ENCODE measurements at places on chromosomes 2 and 18.
A peak's percentile ranks its signal among the peaks of the same experiment; 100 is the strongest.

GRCh38 chr2:54949431-54949830 lies 100.8 kb downstream of the RTN4 start:
- DNase-seq: no peak

GRCh38 chr2:100944617-100945432 lies 57.3 kb upstream of the RPL31 start:
- DNase-seq: no peak

- DNase-seq: no peak
Measured at GRCh38 chr2:131132729-131133128, 27.6 kb downstream of the PLEKHB2 start.

GRCh38 chr2:236802862-236803261 lies 233.2 kb downstream of the ACKR3 start:
- no peak for DNase-seq

DNA sequence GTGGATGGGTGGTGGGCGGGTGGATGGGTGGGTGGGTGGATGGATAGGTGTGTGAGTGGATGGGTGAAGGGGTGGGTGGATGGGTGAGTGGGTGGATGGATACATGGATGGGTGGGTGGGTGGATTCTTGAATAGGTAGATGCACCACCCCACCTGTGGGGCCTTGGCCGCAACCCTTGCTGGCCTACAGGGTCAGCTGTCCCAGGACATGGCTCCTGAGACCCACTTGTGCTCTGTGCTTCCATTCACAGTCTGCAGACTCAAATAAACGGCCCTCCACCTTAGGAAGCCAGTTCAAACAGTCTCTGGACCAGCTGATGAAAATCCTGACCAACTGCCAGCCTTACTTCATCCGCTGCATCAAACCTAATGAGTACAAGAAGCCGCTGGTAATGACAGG lies 54.4 kb downstream of the MYO7B start:
- DNase-seq: no peak

DNA sequence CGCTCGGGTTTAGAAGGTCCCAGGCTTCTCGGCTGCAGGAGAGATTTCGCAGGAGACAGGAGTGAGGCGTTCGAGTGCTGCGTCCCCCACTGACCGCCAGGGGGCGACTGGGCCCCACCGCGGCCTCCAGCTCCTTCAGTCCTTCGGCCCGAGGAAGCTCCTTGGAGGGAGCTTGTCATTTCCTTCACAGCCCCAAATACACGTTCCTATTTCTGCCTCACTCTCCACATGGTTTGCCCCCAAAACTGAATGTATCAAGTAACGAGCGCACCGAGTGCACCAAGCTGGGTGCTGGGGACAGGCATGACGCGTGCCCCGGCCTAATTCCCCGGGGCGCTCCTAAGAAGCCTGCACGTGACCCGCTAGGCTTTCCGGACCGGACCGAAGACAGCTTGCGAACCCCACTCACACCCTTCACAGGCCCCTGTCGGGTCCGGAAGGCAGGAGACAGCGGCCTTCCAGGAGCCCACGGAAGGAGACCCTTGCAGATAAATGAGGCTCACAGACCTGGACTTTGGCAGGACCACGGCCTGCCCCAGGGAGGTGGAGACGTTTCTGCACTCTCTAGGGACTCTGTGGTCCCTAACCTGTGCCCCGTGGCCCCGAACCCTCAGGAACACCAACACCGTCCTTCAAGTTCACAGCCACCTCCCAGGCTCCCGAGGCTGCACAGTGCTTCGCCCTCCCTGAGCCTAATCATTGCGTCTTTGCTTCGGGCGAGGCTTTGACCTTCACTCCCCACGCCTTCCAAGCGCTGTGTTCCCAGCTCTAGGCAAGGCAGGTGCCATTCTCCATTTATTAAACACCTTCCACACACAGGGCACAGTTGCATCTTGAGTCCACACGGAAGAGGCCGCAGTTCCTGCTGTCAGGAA lies 13.0 kb upstream of the FAHD2A start:
- DNase-seq: no peak

- peak; percentile 68 for DNase-seq
Measured at GRCh38 chr18:59022167-59022945, 117.3 kb upstream of the SEC11C start.

DNA sequence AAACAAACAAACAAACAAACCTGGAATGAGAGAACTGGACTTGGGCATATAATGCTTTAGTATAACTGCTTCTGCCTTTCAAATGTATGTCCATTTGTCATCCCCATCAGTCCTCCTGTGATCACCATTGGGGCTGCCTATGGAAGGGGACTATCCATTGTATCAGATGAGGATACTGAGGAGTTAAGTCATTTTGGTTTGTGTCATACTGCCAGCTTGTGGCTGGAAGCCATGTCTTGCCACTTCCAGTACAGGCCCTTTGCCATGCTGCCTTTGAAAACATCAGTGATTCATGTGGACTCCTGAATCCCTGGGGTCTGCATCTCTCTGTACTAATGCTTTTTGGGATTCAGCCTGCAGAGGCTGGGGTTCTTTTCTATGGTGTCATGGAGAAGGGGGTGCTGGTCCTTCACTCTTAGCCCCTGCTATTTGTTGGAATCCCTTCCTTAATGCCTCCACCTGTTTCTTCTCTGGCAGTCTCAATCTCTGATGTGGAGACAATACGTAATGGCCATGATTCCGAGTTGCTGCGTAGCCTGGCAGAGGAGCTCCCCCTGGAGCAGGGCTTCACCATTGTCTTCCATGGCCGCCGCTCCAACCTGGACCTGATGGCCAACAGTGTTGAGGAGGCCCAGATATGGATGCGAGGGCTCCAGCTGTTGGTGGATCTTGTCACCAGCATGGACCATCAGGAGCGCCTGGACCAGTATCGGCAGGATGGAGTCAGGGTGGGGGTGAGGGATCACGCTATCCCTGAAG lies 10.6 kb downstream of the PLCD4 start:
- no peak for DNase-seq

DNA sequence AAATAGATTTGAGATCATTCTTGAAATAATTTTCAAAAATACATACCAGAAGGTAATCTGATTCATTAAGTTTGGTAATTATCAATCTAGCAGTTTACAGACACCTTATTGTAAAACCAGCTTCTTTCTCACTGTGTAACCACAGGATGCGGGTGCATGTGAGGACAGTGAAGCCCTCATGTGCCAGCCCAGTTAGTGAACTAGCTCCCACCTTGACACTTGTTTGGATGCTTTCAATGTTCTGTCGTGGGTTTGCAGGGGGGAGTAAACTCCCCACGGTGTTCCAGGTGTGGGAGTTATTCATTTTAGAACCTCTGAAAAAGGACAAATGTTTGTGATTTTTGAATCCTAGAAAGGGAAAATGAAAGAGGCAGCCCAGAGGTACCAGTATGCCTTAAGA lies 59.0 kb downstream of the WDSUB1 start:
- DNase-seq: no peak

GRCh38 chr2:124045894-124046293 lies 20.8 kb downstream of the CNTNAP5 start:
- no peak for DNase-seq

- DNase-seq: no peak
Measured at GRCh38 chr2:235183786-235184185, 232.0 kb downstream of the SH3BP4 start.

DNA sequence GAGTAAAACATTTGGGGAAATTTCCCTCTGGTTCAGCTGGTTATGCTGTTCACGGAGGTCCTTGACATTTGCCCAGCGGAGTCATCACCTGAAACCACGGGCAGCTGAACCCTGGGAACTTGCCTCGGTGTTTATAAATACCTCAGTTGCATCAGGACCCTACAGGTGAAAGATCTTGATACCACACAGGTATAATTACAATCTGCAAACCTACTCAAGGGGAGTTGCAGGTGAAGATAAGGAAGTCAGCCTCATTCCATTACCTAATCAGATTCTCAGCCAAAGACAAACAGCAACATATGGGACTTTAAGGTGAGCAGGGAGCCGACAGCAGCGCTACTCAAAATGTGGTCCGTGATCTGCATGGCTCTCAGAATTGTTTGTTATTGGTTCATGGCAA lies 37.0 kb upstream of the ATIC start:
- DNase-seq: no peak

DNA sequence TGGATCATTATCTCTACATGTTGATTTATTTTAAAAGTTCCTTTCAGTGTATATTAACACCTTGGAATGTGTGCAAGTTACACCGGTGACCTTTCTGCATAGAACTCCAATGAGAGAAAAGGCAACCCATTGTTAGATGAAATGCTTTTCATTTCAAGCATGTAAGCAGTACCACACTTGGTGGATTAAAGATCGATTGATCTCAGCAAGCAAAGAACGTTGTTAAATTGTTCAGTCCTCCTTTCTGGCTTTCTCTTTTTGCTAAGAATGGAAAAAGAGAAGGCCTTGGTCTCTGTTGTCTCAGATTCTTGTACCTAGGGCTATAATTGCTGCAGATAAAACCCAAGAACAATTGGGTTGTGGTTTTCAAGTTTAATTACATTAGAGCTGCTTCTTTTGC lies 843.0 kb downstream of the DPP10 start:
- no peak for DNase-seq

- peak; percentile 12 for DNase-seq
Measured at GRCh38 chr2:75627902-75628504, 18.6 kb upstream of the MRPL19 start.

GRCh38 chr2:62785216-62785615 lies 79.7 kb downstream of the EHBP1 start:
- DNase-seq: no peak

DNA sequence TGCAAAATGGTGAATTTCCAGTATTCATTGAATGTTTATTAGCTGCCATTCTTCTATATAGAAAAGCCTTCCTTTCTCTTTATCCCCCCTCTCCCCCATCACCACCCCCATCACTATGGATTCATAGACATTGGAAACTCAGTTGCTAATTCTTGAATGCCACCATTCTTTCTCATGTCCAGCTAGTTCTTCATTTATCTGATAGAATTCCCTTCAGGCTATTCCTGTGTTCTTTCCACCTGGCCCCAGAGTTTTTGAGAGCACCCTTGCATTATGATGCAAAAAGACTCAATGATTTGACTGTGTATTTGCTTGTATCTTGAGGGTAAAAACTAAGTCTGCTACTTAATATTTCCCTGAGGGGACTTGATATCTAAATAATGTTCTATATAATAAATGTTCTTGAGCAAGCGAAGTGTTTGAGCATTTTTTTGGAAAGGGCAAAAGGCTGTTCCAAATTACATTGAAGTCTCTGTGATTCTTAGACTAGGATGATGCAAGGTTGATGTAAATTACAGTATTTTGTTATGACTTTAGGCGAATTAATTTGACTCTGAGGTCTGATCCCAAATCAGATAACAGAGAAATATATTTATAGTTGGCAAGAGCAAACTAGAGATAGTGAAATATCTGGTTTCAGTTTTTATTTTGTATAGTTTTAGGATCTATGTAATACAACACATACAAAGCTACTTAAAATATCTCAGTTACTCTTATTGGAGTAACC lies 18.8 kb upstream of the SOS1 start:
- no peak for DNase-seq

DNA sequence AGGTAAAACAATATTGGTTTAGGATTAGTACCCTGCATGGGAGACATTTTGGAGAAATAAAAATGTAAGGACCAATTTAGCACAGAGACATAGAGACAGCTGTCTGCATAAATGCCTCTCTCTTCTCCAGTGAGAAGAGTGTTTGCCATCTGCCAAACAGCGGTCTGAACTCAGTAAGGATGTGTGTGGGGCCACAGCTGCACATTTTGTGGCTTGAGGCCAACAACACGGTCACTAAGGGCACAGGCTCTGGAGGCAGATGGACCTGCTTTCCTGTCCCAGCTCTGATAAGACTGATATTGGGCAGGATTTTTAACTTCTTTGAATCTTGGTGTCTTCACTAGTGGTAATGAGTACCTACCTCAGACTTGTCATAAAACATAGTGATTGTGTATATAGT lies 10.2 kb downstream of the ZBTB14 start:
- peak; percentile 77 for DNase-seq

- no peak for DNase-seq
Measured at GRCh38 chr2:181138816-181139215, 158.4 kb downstream of the UBE2E3 start.
